Smooth muscle cell of the pulmonary artery (primary cell): ENCODE measurements at places on chromosomes 3 and 15. TPM values are rescaled to one million over a fixed set of nuclear protein-coding genes. Genes with fewer than 3 reads are reported as not detected.

LPP gene
- 102 and 130 TPM in 2 replicates for total RNA-seq

LYZL4 gene
- total RNA-seq = not detected in 2 replicates

GALNT15 gene
- 9.1 and 12.1 TPM in 2 replicates for total RNA-seq

SNTN gene
- not detected in 2 replicates for total RNA-seq

GCNT3 gene
- total RNA-seq = 0.07 and 0.23 TPM in 2 replicates

CTXN2 gene
- not detected in 2 replicates for total RNA-seq
